ENCODE measurements at places on chromosomes 2 and 18. TPM values are rescaled to one million over a fixed set of nuclear protein-coding genes. Genes with fewer than 3 reads are reported as not detected.

DNA sequence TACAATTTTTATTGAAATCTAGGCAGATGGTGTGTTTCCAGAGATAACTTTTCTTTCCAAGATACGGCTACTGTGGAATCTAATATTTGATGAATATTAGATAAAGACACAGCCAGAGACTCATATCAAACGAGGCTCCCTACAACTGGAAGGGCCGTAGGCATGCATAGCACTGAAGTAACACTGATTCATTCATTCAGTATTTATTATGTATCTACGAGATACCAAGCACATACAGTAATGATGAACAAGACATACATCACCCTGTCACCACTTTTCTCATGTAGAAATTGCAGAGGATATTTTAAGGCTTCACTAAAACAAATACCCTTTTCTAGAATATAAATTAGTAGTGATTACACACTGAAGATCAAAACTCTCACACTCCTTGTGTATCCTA is 74.5 kb downstream of the KCTD18 start:
- H3K4me3 ChIP-seq = no peak overlapping the region
- H3K27me3 ChIP-seq = no peaks in the 10 kb centered on the region
- no peak for DNase-seq
- peaks cover 24% of the 10 kb centered on the region for H3K36me3 ChIP-seq

Gene SCYGR4
- polyA plus RNA-seq = not detected

Gene SMIM21
- not detected for polyA plus RNA-seq

Gene FHOD3
- polyA plus RNA-seq = not detected

GRCh38 chr2:174597345-174598047 is at the start of gene WIPF1:
Gene WIPF1 (minus strand): TSS chr2:174597804. CDS start chr2:174585573, 12,231 bp downstream.
- no peaks in the 10 kb centered on the region for H3K27me3 ChIP-seq
- no peak for DNase-seq
- no peaks in the 10 kb centered on the region for H3K36me3 ChIP-seq
- H3K4me3 ChIP-seq = no peak within 1 kb of the TSS
- no peaks in the 10 kb centered on the region for H3K4me1 ChIP-seq
- H3K27ac ChIP-seq = no peak within 1 kb of the TSS

DNA sequence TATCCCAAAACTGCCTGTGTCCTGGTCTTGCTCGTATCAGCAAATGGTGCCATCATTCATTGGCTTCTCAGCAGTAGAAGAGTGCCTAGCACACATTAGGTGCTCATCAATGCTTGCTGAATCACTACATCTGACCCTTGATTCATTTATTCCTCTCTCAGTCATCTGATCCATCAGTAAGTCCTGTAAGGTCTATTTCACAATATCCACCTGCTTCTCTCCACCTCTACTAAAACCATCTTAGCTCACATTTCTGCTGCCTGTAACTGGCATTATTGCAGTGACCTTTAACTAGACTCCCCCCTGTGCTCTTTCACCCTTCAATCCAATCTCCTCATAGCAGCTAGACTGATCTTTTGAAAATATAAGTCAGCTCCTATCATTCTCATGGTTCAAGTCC is 387.6 kb upstream of the SPRED2 start:
- H3K4me3 ChIP-seq = no peak overlapping the region
- no peak overlapping the region for H3K27ac ChIP-seq
- no peak for DNase-seq
- no peaks in the 10 kb centered on the region for H3K4me1 ChIP-seq
- no peaks in the 10 kb centered on the region for H3K27me3 ChIP-seq

DNA sequence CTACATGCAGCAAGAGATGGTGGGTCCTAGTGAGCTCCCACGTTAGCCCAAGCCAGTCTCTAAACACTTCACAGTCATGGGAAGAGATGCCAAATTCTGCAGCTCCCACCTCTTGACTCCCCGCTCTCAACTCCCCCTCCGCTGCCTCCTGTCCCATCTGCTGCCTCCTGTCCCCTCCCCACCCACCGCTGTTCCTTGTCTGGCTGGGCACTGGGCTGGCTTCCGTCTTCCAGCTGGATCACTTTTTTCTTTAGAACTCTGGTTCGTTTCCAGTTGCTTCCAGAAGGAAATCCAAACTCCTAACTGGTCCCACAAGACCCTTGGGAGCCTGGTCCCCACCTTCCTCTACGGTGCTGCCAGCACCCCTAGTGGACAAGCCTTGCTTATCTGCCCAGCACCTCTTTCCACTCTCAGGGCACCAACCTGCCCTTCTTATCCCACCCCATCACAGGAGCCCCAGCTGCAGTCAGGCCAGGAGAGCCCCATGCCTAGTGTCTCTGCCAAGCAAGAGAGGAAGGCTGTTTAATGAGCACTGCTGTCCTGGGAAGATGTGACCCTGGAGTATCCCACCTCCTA is 12.1 kb upstream of the TWIST2 start:
- no peaks in the 10 kb centered on the region for H3K4me1 ChIP-seq
- no peaks in the 10 kb centered on the region for H3K27me3 ChIP-seq
- no peak overlapping the region for H3K27ac ChIP-seq
- no peak for DNase-seq
- no peak overlapping the region for H3K4me3 ChIP-seq
- no peaks in the 10 kb centered on the region for H3K36me3 ChIP-seq

Gene METTL8
- polyA plus RNA-seq = 9.9 TPM

- no peaks in the 10 kb centered on the region for H3K36me3 ChIP-seq
- peaks cover 37% of the 10 kb centered on the region for H3K4me1 ChIP-seq
- no peaks in the 10 kb centered on the region for H3K27me3 ChIP-seq
- H3K4me3 ChIP-seq = peak overlapping the region; percentile 93
- DNase-seq = peak; percentile 25
Measured at GRCh38 chr18:32770054-32770665, 2.7 kb downstream of the KLHL14 start.

Gene STPG4
- polyA plus RNA-seq = 0.20 TPM

- no peaks in the 10 kb centered on the region for H3K27me3 ChIP-seq
- no peak overlapping the region for H3K4me3 ChIP-seq
- DNase-seq = no peak
- H3K4me1 ChIP-seq = peaks cover 8% of the 10 kb centered on the region
- H3K27ac ChIP-seq = no peak overlapping the region
Measured at GRCh38 chr2:8344144-8345097, 337.4 kb upstream of the ID2 start.

Gene PLB1
- polyA plus RNA-seq = 1.8 TPM

Gene STK16
- 50.9 TPM for polyA plus RNA-seq

GRCh38 chr2:119723784-119724467 is 35.8 kb upstream of the PTPN4 start:
- H3K27ac ChIP-seq = no peak overlapping the region
- no peaks in the 10 kb centered on the region for H3K36me3 ChIP-seq
- peaks cover 10% of the 10 kb centered on the region for H3K27me3 ChIP-seq
- peak; percentile 57 for DNase-seq

- H3K27me3 ChIP-seq = no peaks in the 10 kb centered on the region
- no peak overlapping the region for H3K4me3 ChIP-seq
- peaks cover 35% of the 10 kb centered on the region for H3K4me1 ChIP-seq
- H3K36me3 ChIP-seq = no peaks in the 10 kb centered on the region
Measured at GRCh38 chr18:77086034-77086433, 46.5 kb downstream of the MBP start.

Gene CYP27A1
- 266 TPM for polyA plus RNA-seq

- peaks cover 38% of the 10 kb centered on the region for H3K4me1 ChIP-seq
- peaks cover 30% of the 10 kb centered on the region for H3K36me3 ChIP-seq
- H3K4me3 ChIP-seq = peak overlapping the region; percentile 86
- H3K27ac ChIP-seq = peak overlapping the region; percentile 93
- DNase-seq = peak; percentile 65
Measured at GRCh38 chr2:55616551-55617174, 759 bp downstream of the PPP4R3B start.

DNA sequence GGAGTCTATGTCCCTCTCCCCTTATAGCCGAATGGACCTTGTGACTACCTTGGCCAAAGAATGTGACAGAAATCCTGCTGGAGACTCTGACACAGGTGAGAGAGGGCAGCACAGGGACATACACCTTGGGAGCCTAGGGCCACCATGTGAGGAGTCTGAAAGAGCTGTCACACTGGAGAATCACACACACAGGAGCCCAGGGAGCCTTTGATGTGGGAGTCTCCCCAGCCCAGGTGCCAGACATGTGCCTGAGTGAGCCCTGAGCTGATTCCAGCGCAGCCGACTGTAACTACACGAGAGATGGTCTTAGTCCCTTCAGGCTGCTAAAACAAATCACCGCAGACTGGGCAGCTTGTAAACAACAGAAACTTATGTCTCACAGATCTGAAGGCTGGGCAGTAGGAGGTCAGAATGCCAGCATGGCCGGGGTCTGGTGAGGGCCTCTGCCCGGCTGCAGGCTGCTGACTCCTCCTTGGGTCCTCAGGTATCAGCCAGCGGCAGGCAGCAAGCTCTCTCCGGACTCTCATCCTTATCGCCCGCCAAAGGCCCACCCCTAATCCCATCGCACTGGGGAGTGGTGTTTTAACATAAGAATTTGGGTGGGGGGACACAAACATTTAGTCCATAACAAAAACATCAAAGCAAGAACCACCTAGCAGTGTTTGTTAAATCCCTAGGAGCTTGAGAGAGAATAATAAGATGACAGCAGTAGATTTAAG is 63.8 kb upstream of the GPR45 start:
- H3K4me1 ChIP-seq = no peaks in the 10 kb centered on the region
- no peak overlapping the region for H3K4me3 ChIP-seq
- no peaks in the 10 kb centered on the region for H3K36me3 ChIP-seq
- no peak for DNase-seq
- no peak overlapping the region for H3K27ac ChIP-seq

Gene ATG4B
- polyA plus RNA-seq = 239 TPM

DNA sequence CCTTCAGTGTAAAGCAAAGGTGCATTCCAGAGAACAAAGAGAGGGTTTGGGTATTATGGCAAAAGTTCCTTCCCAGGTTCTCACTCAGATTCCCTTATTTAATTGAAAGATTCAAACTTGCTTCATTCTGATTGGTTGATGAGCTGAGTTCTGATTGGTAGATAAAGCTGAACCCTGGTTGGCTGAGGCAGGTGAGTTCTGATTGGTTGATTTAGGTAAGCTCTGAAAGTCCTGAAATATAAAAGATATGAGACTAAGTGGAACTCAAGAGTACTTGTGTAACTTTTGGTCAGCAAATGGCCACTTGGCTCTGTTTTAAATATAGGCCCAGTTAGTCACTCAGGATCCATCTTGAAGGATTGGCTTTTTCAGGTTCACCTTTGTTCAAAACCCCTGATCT is 99.8 kb upstream of the FBXO11 start:
- no peak overlapping the region for H3K27ac ChIP-seq
- H3K4me1 ChIP-seq = no peaks in the 10 kb centered on the region
- H3K36me3 ChIP-seq = no peaks in the 10 kb centered on the region

DNA sequence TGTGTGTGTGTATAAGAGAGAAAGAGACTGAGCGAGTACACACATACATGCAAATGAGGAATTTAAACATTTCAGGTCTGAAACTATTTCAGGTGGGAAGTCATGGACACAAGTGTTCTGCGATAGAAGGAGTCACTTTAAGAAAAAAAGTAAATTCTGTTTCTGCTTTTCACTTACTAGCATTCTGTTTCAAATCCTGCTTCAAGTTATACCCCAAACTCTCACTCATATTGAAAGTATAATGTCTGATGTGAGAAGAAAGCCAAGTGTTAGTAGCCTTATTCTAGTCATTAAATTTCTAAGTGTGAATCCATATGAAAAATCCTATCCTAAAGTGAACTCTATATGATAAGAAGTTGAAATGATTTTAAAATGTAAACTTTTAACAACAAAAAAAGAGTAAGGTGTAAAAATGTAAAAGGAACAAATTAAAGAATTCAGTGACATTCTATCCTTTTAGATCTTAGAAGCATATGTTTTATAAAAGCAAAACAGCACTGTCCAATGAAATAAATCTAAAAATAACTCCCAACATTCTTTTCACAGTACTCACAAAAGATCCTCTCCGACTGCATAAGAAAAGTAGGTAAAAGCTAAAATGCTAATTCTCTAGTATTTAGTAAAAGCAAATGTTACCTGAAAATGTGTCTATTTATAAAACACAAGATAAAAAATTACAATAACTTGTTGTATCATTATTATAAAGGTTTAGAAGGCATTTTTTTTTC is 570.6 kb downstream of the ZEB2 start:
- H3K36me3 ChIP-seq = no peaks in the 10 kb centered on the region
- H3K27ac ChIP-seq = no peak overlapping the region
- DNase-seq = no peak
- H3K4me1 ChIP-seq = no peaks in the 10 kb centered on the region

DNA sequence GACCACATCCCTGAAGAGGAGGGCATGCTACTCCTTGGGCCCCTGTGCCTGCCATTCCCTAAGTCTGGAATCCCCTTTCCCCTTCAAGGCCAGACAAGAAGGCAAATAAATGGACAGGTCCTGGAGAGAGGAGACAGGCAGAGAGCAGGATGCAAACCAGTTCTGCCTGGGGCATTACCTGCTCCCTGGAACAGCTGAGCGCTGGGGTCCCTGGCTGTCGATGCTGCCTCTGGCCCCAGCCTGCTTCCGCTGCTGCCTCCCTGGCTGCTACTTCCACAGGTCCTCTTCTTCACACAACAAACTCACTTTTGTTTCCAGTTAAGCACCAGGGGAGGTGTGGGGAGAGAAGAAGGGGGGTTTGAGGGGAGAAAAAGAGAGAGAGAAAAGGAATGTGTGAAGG is 53.1 kb downstream of the SLC4A5 start:
- H3K27ac ChIP-seq = no peak overlapping the region
- no peak overlapping the region for H3K4me3 ChIP-seq
- H3K36me3 ChIP-seq = no peaks in the 10 kb centered on the region
- peaks cover 20% of the 10 kb centered on the region for H3K27me3 ChIP-seq
- no peak for DNase-seq

Gene ZNF892
- polyA plus RNA-seq = not detected

DNA sequence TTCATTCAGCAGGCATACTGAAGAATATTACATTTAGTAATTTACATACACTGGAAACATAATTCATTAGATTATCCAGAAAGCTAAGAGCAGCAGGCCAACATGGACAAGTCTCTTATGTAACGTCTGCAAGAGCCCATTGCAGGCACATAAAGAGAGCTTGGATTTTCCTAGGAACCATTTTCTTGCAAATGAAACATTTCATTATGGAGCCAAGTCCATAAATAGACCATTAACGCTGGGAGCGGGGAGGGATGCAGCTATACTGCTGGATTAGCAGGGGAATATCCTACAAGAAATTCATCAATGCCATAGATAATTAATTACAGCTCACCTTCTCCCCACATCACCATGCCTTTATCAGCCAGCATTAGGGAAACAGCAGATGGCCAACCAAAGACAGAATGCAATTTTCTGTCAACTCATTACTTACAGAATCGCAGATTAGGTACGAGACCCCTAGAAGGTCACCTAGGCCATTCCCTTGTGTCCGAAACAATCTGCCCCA is 170.4 kb downstream of the C1D start:
- H3K27me3 ChIP-seq = no peaks in the 10 kb centered on the region
- DNase-seq = no peak
- H3K4me3 ChIP-seq = no peak overlapping the region
- H3K27ac ChIP-seq = no peak overlapping the region
